Renal cortical epithelial cell (primary cell): ENCODE measurements at places on chromosomes 12 and 14.

GRCh38 chr12:76346798-76347420 lies 1.3 kb downstream of the BBS10 start:
- DNase-seq: peak; percentile 70

DNA sequence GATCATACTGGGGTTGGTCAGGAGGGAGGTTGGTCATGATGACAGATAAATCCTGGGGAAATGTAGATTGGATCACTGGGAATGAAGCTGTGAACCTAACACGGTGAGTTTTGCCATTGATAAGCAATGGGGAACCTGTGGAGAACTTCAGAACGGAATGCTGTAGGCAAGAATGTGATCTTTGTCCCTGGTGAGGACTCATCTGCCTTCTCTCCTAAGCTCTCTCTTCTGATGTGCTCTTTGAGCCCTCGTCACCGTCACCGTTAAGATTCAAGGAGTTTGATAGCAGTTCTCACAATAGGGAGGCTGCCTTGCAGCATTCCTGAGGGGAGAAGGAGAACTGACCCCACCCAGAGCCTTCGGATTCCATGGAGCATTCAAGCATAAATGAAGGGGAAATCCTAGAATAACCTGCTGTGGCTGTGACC lies 217.6 kb downstream of the ANO6 start:
- peak; percentile 73 for DNase-seq

- DNase-seq: no peak
Observed at GRCh38 chr14:53062856-53063255, 90.3 kb downstream of the DDHD1 start.

DNA sequence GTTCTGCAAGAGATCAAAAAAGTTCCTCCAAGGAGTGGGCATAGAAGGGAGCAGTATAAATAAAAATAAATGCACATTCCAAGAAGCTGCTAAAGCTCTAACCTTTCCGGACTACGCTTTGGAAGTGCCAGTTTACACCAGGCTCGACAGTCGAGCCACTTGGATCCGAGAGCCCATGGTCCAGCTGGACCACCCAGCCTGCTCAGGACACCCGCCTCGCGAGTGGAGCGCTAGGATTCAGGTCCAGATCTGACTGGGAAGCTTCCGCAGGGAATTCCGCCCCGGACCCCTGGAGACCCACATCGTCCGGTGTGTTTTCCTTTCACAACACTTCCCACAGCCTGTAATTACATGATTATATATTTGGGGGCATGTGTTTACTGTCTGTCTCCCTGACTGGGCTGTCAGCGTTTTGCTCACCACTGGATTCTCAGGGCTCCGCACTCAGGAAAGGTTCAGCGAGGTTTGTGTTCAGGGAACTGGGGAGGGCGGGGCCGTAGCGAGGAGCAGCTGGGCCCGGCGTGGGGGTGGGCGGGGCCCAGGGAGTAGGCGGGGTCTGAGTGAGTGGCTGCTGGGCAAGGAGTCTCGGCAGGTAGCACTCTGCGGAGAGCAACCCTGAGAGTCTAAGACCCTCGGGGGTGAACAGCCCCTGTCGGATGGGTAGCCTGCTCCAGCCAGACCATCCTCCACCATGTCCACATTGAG lies 52.3 kb upstream of the TMEM263 start:
- peak; percentile 39 for DNase-seq

- no peak for DNase-seq
Observed at GRCh38 chr12:3601461-3602150, 110.6 kb downstream of the PRMT8 start.

- DNase-seq: peak; percentile 49
Observed at GRCh38 chr12:71938728-71939385, at the start of gene TPH2. TPH2 (plus strand) TSS chr12:71938845; CDS start chr12:71938987, 142 bp downstream.

DNA sequence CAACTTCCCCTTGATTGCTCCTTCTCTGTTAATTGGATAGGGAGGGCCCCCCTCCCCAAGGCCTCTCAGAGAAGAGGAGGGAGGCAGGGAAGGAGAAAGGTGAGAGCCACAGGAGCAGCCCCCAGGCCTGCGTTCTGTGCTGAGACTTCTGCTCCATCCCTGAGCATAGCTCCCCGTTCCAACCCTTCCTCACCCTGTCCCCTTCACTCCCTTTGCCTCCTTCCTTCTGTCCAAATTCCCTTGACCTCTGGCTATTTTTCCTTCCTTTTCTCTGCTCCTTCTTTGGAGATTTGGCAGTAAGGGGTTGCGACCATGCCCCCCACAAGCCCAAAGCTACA lies 788 bp upstream of the ASIC1 start:
- no peak for DNase-seq

DNA sequence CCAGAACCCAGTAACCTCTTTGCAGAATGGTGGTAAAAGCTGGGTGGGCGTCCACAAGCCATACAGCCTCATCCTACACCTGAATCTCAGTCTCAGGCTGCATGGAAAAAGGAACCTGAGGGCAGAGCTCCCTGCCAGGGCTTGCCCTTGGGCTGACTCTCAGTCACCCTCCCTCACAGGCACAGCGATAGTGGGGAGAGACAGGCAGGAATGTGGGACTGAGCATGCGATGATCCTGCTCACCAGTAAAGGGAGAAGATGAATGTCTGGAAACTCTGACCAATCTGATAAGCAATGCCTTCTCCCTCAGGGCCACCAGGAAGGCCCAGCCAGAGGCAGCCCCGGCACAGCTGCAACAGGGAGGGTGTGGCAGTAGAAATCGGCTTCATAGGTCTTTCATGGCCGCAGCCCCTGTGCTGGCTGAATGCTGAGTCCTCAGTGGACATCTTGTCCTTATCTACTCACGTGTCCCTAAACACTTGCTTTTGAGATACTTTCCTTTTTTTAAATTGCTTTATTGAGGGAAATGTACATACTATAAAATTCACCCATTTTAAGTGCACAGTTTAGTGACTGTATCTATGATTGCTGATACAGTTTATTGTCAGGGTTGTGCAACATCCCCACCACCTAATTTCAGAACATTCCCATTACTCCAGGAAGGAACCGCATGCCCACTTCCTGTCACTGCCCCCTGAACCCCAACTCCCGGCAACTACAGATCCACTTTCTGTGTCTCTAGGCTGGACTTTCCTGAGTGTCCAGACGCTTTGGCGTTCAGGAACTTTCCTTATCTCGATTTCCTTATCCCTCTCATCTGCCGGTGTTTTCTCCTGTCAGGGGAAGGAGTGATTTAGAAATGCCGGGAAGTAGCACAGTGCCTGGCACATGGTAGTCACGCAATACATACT lies 258.1 kb downstream of the PCNX1 start:
- no peak for DNase-seq

- no peak for DNase-seq
Observed at GRCh38 chr14:71891970-71892369, 40.3 kb upstream of the RGS6 start.

- DNase-seq: peak; percentile 54
Observed at GRCh38 chr14:52551696-52552062, 626 bp downstream of the TXNDC16 start.

DNA sequence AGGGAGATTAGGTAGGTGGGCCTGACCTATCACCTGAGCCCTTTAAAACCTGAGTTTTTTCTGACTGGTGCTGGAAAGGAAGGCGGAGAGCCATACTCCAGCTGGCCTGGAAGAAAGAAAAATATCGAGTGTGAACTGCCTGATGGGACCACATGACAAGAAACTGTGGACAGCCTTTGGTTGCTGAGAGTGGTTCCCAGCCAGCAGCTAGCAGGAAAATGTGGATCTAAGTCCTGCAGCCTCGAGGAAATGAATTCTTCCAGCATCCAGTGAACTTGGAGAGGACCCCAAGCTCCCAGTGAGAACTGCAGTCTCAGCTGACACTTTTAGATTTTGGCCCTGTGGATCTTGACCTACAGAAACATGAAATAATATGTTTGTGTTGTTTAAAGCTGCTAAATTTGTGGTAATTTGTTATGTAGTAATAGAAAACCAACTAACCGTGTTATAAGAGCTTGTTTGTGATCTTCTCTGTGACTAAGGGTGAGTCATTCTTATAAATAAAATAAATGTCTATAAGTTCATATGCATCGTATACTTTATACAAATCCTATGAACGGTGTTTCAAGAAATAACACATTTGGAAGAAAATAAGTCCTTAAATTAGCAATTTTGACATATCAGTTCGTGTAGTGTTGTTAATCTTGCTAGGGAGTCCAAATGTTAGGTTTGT lies 359.6 kb downstream of the BMP4 start:
- DNase-seq: peak; percentile 26
